ENCODE measurements at places on chromosomes 2 and 18. TPM values are rescaled to one million over a fixed set of nuclear protein-coding genes. Genes with fewer than 3 reads are reported as not detected.

GRCh38 chr2:98127229-98127989 lies 40.4 kb downstream of the VWA3B start:
- no peak for DNase-seq

GRCh38 chr2:46937471-46937901 lies 21.9 kb upstream of the MCFD2 start:
- no peak for DNase-seq

GRCh38 chr18:13007248-13007560 lies 16.0 kb downstream of the CEP192 start:
- no peak for DNase-seq

Gene CPLX4
- total RNA-seq, result not detected

Gene CARF
- 3.4 TPM for total RNA-seq
